Psoas muscle (tissue), 8 donors: ENCODE measurements at places on chromosomes 2 and 18. TPM values are rescaled to one million over a fixed set of nuclear protein-coding genes. Genes with fewer than 3 reads are reported as not detected.

- DNase-seq = no peak
These were observed 3.0 kb upstream of the ASB1 start for GRCh38 chr2:238423561-238424312.

- DNase-seq = no peak
These were observed 10.9 kb downstream of the MEP1B start for GRCh38 chr18:32200766-32201165.

- DNase-seq = no peak
These were observed 667.7 kb downstream of the SOCS6 start for GRCh38 chr18:70956554-70956953.

- DNase-seq = no peak
These were observed 53.3 kb downstream of the MYCN start for GRCh38 chr2:15993666-15994065.

DNA sequence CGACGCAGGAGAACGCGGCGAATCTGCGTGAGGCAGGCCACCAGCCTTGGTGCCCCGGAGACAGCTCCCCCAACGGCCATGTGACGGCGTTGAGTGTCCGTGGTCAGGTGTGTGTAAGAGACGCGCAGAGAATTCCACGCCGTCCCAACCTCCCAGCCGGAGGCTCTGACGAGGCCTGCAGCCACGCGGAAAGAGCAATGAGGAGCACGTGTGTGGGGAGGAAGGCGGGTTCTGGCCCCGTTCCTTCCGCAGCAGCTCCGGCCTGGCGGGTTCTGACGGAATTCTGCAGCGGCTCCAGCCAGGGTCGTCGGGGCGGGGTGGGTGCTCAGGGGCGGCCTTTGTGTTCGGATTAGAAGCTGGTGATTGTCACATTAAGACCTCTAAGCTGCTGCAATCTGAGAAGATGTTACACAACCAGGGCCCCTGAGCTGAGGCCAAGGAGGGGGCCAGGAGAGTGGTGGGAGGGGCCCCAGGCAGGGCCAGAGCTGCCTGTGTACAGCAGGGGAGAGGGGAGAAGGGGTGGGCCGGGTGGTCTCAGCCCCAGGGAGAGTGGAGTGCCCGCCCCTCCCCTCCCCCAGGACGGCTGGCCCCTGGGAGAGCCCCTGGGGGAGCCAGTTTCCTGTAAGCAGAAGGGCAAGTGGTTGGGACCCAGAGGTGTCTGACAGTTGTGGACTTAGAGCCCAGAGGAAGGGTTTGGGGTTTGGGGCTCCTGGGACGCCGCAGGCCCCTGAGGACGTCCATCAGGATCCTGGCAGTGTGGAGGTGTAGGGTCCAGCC, 5.1 kb upstream of the GAL3ST2 start:
- peak; percentile 87 for DNase-seq

DNA sequence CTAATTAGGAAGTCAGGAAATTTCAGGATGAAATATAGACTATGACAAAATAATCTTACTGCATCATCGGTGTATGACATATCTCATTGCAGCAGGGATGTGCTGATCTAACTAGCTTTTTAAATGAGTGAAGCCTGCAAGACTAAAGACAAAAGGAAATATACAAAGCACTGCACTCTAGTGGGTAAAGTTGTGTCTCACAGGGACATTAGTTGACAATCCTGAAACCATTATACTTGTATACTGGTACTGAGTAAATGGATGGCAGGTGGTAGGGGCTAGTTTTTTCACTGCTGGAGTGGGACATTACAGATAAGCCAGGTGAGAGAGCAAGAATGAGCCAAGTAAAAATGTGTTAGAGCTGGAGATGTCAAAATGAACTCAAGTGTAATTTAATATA, 317.5 kb upstream of the RAB6C start:
- DNase-seq = no peak

GRCh38 chr18:70273021-70273420, 15.8 kb upstream of the SOCS6 start:
- DNase-seq = no peak

DNA sequence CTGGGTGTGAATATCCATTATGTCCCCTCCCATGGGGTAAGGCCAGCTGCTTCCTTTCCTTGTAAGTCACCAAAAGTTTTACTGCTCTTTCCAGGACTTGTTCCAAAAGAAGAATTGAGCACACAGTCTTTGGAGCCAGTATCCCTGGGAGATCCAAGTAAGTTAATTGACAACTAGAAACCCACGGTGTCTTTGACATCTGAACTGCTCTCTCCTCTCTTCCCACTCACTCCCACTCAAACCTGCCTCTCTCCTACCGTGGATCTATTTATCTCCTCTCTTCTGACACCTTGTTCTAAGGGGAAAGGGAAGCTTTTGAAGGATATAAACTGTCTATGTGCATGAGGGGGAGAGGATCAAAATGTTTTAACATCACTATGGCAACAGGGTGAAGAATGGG, 86.7 kb downstream of the VIT start:
- no peak for DNase-seq

GRCh38 chr2:236155406-236155805, 12.8 kb downstream of the GBX2 start:
- DNase-seq = no peak

- DNase-seq = no peak
These were observed 154.6 kb downstream of the TFCP2L1 start for GRCh38 chr2:121130301-121130850.

DNA sequence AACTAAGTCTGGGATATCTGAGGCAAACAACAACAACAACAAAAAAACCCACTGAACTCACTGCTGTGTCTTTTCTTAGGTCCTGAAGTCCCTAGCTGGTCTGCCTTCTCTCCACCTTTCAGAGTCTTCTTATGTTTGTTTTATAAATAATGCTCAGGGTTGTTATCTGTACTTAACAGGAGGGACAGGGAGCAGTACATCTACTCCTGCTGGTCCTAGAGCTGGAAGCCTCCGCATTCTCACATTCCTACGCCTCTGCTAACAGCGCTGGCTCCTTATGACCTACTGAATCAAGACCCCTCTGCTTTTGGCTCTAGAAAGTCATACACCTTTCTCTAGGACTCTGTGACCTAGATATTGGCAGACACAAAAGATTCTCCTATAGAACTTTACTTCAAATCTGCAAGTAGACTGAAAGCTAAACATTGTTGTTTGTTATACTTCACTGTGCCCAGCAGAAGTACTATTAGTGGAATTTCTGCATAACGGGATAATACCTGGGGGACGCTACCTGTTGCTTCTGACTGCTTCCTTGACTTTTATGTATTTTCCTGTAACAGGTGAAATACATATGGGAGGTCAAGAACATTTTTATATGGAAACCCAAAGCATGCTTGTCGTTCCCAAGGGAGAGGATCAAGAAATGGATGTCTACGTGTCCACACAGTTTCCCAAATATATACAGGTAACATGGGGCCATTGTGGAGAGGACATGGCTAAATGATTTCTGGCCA, 48.6 kb downstream of the AOX1 start:
- DNase-seq = no peak

NTSR2 gene
- 0.36 TPM for total RNA-seq

STARD6 gene
- total RNA-seq = not detected

TXNDC2 gene
- total RNA-seq = not detected

RNU2-63P gene
- total RNA-seq = not detected

C2orf92 gene
- total RNA-seq = 3.6 TPM

ARHGAP28 gene
- 2.1 TPM for total RNA-seq
